NCI-H748 treated with DMSO at 0.1 percent for 48 hours (cell line): ENCODE measurements at places on chromosomes 16 and 17.

- DNase-seq = peak; percentile 31
Observed at GRCh38 chr17:57954397-57955182, 622 bp downstream of the CUEDC1 start.

DNA sequence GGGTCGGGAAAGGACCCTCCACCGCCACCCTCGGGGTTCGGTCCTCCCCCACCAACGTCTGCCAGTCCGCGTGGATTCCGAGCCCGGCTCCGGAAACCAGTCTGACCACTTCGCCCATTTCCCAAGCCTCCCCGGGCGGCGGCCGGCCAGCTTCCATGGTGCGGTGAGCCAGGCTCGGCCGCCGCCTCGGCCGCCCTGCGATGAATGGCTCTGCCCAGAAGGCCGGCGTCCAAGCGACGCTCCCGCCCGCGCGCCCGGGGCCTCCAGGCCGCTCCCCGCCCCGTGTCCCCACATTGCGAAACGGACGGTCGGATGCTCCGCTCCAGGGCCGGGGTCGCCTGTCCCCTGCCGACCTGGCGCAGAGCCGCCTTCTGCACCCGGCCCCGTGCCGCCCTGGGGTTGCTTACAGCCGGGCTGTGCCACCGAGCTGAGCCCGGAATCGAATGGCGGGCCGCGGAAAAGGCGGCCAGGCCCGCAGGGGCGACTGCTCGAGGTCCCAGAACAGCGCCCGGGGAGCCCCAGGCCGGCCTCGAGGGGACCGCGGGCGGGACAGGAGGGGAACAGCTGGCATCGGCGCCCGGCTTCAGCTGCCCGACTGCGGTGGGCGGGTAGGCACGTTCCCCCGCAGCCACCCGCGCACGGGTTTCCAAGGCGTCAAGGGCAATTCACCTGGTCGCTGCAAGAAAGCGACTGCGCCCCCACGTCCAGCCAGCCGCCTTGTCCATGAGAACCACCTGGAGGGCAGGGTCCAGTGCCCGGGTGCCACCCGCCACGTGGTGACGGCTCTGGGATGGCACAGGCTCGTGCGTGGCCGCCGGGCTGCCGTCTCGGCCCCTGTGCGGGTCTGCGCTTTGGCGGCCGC, 18.3 kb upstream of the CBX8 start:
- DNase-seq = no peak

GRCh38 chr16:26569793-26570192, 496.9 kb upstream of the C16orf82 start:
- peak; percentile 3 for DNase-seq

GRCh38 chr17:28950017-28950751, 1.1 kb downstream of the PHF12 start:
- DNase-seq = no peak

DNA sequence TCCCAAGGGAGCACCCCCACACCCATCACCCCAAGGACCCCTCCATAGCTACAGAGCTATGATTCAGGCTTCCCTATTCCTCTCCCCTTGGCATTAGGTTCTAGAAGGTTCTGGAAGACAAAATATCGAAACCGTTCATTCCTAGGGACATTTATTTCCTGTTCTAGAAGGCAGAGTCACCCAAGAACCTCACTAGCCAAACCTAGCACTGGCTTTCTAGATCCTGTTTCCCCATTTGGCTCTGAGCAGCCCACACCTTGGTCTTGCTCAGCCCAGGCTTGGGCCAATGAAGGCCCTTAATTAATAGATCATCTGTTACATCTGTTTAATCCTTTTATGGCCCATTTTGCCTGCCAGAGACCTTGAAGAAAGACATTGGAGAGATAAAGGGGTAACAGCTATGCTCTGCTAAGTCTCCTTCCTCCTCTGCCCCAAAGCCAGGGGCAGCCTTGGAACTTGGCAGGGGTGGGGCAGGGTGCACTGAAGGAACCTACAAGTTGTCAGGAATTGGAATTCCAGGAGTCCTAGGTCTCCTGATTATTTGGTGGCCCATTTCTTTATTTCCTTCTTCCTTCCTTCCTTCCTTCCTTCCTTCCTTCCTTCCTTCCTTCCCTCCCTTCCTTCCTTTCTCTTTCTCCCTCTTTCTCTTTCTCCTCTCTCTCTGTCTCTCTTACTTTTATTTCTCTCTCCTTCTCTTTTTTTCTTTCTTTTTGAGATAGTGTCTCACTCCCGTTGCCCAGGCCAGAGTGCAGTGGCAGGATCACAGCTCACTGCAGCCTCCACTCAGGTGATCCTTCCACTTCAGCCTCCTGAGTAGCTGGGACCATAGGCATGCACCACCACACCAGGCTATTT, 8.7 kb upstream of the FZD2 start:
- DNase-seq = no peak

- DNase-seq = no peak
Observed at GRCh38 chr17:44760474-44761308, 1.9 kb downstream of the ADAM11 start.

DNA sequence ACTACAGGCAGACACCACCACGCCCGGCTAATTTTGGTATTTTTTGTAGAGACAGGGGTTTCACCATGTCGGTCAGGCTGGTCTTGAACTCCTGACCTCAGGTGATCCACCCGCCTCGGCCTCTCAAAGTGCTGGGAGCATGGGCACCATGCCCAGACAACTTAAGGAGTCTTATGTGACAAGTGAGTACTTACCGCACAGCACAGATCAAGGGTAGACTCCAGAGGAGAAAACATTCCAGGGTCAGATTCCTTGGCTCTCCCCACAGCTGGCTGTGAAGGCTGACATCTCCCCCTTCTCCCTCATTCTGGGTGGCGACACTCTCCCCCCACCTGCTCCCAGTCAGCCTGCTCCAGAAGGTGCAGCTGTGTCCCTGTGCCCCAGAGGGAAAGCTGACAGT, 10.6 kb downstream of the ZSCAN10 start:
- no peak for DNase-seq

DNA sequence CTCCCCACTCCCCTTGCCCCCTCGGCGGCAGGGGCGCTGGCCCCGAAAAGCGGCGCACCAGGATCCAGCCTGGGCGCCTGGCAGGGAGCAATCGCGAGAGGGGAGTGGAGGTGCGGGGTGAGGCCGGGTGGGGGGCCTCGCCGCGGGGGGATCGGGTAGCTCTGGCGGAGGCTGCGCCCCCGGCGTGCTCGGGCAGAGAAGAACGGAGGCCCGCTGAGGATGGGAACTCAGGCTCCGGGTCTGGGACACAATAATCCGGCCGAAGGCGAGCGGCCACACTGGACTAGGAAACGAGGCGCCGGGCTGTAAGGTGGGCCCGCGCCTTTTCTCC, 721 bp upstream of the PCGF2 start:
- DNase-seq = no peak

GRCh38 chr17:27345141-27345904, 51.4 kb downstream of the WSB1 start:
- DNase-seq = peak; percentile 99

DNA sequence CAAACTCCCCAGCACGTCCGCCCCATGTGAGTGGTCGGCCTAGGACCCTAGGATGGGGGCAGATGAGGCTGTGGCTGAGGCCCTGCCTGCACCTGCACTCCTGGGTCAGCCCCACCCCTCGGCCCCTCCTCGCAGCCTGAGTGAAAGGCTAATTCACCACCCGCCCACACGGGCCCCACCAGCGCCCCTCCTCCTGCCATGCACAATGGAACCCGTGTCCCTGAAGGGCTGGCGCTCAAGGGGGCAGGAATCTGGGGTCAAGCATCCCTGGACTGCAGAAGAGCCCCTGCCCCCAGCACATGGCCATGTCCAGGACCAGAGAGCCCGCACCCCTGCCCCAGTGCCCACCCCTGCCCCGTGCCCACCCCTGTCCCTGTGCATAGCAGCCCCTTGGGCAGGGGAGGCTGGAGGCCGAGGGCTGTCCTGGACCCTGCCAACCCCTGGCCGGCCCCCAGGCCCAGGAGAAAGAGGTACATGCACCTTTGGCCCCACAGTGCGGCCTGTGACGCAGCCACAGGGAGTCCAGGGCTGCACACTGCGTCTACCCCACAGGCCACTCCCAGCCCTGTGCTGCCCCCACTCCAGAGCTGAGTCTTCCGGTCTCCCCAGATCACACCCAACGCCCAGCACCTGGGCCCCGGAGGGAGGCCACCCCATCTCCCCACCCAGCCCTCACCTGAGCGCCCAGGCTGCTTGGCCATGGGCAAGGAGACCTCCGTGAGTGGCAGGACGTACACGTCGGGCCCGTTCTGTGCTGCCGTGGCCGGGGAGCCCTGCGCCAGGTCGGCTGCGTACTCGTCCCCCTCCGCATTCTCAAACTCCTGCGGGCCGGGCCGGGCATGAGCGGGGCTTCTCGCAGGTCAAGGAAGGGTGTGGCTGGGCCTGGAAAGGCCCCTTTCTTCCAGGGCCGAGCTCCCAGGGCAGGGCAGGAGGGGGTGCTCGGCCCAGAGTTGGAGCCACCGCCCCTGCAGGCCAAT, 34.6 kb upstream of the PVALEF start:
- DNase-seq = no peak

GRCh38 chr17:77364381-77364911, 223.7 kb downstream of the SEC14L1 start:
- DNase-seq = no peak

GRCh38 chr17:28536532-28537218, 15.7 kb downstream of the UNC119 start:
- DNase-seq = no peak

- no peak for DNase-seq
Observed at GRCh38 chr16:657487-657886, 8.3 kb downstream of the WDR90 start.

DNA sequence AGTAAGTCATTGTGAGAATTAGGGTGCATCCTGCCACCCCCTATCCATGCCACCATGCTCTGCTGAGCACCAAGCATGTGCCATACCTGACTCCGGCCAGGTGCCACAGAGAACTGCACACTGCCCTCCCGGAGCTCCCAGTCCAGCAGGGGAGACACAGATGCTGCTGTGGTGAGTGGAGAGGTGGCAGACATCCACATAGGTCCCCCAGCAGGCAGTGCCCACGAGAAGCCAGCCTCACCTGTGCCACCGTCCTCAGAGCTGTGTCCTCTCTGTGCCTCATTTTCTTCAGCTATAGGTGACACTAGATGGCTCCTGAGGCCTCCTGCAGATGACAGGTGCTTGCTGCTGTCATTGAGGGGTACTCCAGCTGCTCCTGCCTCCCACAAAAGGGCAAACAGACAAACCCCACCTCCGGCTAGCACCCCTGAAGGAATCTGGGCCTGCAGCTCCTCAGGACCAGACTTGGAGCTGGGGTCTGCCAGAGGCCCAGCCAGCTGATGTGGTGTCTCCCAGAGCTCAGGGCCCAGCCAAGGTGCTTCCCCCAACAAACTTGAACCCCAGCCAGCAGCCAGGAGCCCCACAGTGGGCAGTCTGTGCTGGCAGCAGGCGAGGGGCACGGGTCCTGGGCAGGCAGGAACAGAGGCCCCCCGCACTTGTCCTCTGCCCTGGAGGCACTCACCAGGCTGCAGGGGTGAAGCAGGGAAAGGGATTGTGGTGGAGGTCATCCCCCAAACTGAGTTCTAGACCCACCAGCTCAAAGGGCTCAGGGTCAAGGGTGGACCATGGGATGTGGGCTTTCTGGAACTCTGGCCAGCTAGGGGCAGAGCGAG, 17.1 kb downstream of the FOXJ1 start:
- no peak for DNase-seq

- no peak for DNase-seq
Observed at GRCh38 chr17:56142781-56143180, 10.5 kb upstream of the ANKFN1 start.

DNA sequence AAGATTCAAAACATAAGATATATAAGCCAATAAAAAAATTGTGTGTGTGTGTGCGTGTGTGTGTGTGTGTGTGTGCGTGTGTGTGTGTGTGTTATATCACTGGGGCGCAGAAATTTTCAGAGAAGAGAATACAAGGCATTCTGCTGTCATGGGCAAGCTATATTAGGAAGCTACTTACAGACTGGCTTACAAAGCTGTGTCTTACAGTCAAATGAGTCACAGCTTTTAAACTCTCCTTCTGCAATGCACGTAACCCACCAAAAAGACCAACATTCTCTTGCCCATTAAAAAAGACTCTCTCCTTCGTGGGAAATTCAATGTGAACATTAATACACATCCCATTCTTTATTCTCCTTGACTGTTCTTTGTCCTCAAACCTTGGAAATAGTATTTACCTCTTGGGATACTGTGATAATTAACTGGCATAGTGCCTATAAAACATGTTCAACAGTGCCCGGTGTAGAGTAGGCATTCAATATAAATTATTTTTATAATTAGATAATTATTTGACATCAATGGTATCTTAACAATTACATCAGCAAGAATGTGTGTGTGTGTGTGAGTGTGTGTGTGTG, 860.4 kb upstream of the SOX9 start:
- no peak for DNase-seq

DNA sequence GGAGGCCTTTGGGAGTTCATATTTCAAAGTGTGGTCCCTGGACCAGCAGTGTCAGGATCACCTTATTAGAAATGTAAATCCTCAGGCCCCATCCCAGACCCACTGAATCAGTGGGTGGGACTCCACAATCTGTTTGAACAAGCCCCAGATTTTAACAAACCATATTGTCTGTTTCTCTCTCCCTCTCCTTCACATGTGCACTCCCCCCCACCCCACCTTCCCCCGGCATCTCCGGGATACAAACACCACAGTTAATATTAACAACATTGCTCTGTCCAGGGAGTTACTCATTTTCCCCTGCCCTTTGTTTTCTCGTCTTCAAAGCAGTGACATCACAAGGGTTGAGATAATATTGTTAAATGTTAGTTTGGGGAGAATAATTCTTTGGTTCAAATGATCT, 127.3 kb downstream of the KATNIP start:
- no peak for DNase-seq
